ENCODE measurements at places on chromosomes 1 and 21. TPM values are rescaled to one million over a fixed set of nuclear protein-coding genes. Genes with fewer than 3 reads are reported as not detected.

Gene CHRM3
- 6.6 TPM for total RNA-seq

DNA sequence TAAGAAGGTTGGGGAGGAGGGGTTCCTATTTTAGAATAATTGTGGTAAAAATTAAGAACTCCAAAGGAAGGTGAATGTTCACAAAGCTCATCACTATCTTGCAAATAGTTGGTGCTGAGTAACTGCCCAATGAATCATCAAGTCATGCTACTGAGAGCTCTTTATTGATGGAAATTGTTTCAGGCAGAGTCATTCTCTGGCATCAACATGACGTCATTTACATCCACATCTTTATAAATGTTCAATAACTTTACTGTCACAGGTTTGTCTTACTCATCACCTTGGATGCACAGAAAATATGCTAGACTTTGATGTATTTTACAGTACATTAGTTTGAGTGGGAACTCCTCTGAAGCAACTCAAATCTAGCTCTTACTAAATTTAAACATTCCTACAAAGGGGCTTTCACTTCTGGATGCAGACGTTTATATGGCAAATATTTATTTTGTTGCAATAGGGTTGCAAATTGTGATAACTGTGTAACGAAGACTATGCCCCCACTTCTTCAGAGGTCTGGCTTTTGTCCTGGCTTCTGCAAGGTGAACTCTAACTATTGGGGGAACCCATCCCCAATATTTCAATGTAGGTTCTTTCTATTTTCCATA lies 273.7 kb upstream of the AJAP1 start:
- DNase-seq = no peak

GRCh38 chr21:35303085-35303484 lies 254.0 kb upstream of the RUNX1 start:
- DNase-seq = no peak

DNA sequence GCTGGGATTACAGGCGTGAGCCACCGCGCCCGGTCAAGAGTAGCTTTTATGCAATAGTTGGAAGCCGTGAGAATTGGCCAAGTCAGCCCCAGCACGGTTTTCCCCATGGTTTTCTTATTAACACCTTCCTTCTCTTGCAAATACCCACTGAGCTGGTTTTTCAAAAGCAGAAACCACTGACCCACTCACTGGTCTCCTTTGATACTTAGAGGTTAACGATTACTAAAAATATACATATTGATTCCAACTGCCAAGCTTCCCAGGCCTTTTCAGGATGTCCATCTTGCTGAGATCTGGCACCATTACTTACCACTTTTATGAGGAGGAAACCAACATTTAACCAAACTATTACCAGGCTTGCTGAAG lies 25.9 kb upstream of the TARDBP start:
- DNase-seq = no peak

GRCh38 chr1:207073906-207074820 lies 14.5 kb upstream of the C4BPB start:
- DNase-seq = no peak

All from lung (tissue), 17 donors.